Activated CD4-positive, alpha-beta T cell treated with anti-CD3 and anti-CD28 coated beads, Interleukin-2, amount 10 ng/mL, durations not matched to agents 24 days and 14 days (primary cell): ENCODE measurements at places on chromosomes 13 and 19.

DNA sequence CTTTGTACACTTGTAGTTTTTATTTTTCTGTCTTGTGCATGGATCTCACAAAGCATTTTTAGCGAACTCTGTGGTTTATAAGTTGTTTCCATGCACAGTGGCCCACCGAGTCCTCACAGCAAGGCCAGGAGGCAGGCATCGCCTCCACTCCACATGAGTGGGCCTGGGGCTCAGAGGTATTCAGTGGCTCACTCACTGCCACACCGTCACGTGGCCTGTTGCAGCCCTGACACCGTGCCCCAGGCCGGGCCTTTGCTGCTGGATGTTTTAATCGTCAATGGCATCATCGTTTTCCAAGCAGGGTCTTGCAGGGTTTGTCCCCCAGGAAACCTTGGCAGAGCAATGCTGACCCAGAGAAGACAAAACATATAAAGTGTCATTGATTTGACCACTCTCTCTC is 59.8 kb downstream of the SPACA7 start:
- no peak for DNase-seq

GRCh38 chr13:22698467-22698866 is 482.3 kb upstream of the SGCG start:
- DNase-seq: no peak

DNA sequence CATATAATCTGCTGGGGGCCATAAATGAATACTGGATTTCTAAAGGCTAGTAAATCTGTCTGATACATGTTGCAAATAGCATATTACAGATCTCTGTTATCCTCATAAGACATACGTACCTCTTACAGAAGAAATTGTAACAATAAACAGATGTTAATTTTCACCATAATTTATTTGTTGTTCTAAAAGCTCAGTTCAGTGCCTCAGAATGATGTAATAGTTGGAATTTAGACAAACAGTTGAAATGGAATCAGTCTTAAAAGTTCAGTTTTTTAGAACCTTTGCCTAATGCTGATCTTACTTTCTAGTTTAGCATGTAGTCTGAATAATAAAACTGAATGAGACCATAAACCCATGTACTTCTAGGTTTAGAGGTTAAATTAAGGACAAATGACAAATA is 43.1 kb downstream of the B3GLCT start:
- DNase-seq: no peak

GRCh38 chr19:17957885-17958284 is 9.0 kb upstream of the KCNN1 start:
- no peak for DNase-seq

GRCh38 chr13:28031220-28031895 is 42.9 kb upstream of the URAD start:
- no peak for DNase-seq

GRCh38 chr13:24670961-24671381 is 9.2 kb upstream of the ATP12A start:
- DNase-seq: no peak

GRCh38 chr19:43468354-43469159 is 3.1 kb upstream of the LYPD3 start:
- DNase-seq: no peak

DNA sequence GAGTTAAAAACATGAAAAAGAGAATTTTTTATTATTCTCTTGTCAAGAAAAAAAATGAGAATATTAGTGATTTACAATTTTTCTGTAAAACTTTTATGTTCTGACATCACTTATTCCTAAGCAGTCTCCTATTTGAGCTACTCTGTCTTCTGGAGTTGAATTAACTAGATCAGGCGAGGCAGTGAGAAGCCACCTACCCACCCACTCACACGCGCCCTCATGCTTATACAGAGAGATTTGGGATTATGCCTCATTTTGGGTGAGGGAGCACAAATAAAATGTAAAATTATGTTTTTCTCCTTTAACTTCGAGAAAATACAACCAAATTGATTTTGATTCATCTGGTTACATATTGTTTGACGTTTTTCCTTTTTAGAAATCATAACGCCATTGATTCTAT is 424.5 kb downstream of the ITGBL1 start:
- DNase-seq: no peak

DNA sequence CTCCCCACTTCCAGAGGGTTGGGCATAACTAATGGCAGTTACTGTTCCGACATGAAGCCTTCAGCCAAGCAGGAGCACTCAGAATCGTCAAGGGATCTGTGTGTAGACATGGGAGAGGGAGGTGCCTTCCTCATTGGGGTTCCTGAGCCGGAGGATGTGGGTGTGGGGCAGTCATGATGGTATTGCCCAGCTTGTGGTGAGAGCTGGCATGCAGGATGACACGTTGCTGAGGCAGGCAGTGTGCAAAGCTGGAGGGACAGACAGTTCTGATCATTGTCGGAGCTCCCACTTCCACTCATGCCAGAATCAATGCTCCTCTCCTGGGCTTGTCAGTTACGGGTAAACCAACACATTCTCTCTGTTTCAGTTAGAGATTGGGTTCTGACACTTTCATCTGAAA is 83.9 kb upstream of the TSC22D1 start:
- no peak for DNase-seq

GRCh38 chr19:54889566-54889965 is 15.5 kb downstream of the FCAR start:
- no peak for DNase-seq

- DNase-seq: peak; percentile 90
These were observed 692 bp upstream of the ZNF580 start for GRCh38 chr19:55640043-55640576.

DNA sequence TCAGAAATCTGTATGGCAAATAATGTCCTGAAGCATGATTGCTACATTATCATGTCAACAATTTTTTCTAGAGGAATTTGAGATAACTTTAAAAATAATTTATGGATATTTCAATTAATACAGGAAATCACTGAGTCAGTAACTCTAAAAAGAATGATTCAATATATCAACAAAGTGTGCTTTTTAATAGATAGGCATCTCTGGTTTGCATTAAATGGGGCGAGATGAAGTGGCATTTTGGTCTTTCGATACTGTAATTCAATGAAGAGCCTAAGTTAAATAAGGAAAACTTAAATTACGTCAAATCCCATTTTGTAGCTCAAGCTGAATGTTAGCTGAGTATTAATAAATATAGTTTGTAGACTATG is 342.8 kb downstream of the DACH1 start:
- DNase-seq: no peak

DNA sequence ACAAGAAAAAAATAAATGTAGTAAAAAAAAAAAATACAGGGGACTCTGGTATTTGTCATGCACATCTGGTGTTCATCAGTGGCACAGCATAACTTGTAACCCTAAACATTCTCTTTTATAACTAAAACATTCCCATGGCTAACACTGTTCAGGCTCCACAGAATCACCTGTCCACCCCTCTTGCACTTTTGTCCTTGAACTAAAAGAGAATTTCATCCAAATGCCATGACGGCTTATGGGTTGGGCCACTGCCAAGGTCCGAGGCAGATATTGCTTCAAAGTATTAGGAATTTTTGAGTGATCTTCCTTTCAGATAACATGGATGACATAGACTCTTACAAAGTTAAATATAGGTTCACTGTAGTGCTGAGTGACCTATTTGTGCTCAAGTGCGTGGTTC is 25.7 kb upstream of the SERP2 start:
- no peak for DNase-seq

DNA sequence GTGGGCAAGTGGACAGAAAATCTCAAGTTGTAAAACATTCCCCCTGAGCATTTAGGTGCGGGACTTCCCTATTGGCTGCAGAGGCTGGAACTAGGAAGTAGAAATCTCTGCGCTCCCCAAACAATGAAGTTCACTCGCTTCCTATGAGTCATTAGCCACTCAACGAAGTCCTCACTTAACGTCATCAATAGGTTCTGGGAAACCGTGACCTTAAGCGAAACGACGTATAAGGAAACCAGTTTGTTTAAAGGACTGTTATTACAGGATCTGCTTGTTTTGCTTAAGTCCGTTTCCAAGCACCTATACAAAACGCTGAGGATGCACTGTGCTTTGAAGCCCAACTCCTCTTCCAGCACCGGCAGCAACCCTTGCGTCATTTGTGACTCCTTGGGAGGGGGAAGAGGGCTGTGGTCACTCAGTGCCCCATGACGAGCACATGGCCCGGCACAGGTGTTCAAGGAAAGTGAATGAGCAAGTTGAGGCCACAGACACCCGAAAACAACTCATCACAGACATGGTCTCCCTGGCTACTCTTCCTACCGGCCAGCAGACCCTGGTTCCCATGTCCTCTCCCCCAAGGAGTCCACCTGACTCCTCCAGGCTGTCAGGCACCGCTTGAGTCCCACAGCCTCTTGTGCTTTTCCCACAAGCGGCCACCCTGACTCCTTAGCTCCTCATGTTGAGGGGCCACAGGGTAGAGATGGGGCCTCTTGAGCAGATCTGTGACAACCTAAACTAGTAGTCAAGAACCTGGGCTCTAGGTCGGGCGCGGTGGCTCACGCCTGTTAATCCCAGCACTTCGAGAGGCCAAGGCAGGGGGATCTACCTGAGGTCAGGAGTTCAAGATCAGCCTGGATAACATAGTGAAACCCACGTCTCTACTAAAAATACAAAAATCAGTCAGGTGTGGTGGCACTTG is 4.8 kb downstream of the RPS16 start:
- DNase-seq: peak; percentile 91

DNA sequence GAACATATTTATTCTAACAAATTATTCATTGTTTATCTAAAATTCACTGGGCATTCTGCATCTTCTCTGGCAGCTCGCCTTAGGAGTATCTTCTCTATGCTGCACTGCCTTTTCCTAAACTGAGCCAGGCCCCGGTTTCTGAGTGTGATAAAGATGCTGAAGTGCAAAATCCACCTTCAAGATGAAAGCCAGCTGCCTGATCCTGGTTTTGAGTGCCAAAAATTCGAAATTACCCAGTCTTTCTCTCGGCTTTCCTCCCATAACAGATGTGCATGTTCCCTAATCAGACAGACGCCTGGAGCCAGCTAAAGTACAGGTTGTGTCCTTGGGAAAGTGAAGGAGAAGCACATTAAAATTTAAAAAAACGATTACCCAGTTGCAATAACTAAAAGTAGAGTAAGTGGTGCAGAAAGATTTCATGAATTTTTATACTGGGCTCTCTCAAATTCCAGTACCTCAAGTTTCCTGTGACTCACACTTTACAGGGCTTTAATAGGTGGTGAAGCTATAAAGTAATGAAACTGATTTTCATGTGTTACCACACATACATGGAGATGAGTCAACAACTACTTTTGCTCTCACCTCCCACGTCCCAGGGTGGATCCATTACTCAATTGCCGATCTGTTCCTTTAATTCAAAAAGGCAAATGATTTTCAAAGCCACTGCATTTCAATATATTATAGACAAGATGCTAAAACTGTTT is 65.0 kb upstream of the GTF2F2 start:
- DNase-seq: peak; percentile 73
